Esophagus muscularis mucosa (tissue), 4 donors: ENCODE measurements at places on chromosomes 1 and 21. TPM values are rescaled to one million over a fixed set of nuclear protein-coding genes. Genes with fewer than 3 reads are reported as not detected.

GRCh38 chr1:33473900-33474299, 1.5 kb downstream of the ZSCAN20 start:
- H3K27ac ChIP-seq, result no peak overlapping the region
- no peaks in the 10 kb centered on the region for H3K36me3 ChIP-seq
- H3K4me3 ChIP-seq, result no peak overlapping the region
- DNase-seq, result no peak
- H3K4me1 ChIP-seq, result peaks cover 27% of the 10 kb centered on the region
- no peaks in the 10 kb centered on the region for H3K27me3 ChIP-seq

DNA sequence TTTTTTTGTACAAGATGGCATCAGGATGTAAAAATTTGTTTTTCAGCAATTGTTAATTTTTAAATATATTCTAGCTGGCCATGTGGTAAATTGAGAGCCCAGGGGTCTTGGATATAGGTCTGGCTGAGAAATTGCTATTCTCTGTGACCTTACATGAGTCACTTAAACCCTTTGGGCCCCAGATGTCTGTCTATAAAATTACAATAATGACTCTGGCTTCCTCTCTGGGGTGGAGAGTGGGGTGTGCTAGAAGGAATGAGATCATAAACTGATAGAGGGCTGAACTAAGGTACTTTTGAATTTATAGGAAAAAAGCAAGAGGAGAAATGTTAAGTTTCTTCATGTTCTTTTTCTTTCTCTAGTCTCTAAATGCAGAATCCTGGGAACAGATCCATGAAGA, 12.4 kb upstream of the TCHH start:
- no peak overlapping the region for H3K4me3 ChIP-seq
- no peaks in the 10 kb centered on the region for H3K27me3 ChIP-seq
- no peak for DNase-seq
- no peak overlapping the region for H3K27ac ChIP-seq

DNA sequence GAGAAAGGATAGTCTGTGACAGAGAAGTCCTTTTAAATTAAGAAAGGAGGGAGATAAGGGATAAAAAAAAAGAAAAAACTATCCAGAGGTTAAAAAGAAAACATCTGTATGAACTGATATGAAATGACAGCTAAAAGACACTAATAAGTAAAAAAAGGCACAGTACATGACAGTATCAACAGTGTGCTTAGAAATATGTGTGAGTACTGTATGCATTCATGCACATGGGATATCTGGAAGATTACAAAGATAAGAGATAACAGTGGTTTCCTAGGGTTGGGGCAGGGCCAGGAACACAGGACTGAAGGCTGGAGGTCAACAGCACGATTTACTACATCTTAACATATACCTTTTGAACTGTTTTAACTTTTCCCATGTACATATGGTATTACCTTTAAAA, 13.3 kb downstream of the PTP4A2 start:
- H3K27ac ChIP-seq, result no peak overlapping the region
- H3K27me3 ChIP-seq, result no peaks in the 10 kb centered on the region
- DNase-seq, result no peak
- H3K36me3 ChIP-seq, result no peaks in the 10 kb centered on the region
- peaks cover 76% of the 10 kb centered on the region for H3K4me1 ChIP-seq
- no peak overlapping the region for H3K4me3 ChIP-seq

- no peaks in the 10 kb centered on the region for H3K36me3 ChIP-seq
- no peak overlapping the region for H3K4me3 ChIP-seq
- H3K27ac ChIP-seq, result no peak overlapping the region
- H3K27me3 ChIP-seq, result no peaks in the 10 kb centered on the region
- H3K4me1 ChIP-seq, result peaks cover 4% of the 10 kb centered on the region
Measured at GRCh38 chr1:62628506-62628905, 31.2 kb downstream of the ANGPTL3 start.

DNA sequence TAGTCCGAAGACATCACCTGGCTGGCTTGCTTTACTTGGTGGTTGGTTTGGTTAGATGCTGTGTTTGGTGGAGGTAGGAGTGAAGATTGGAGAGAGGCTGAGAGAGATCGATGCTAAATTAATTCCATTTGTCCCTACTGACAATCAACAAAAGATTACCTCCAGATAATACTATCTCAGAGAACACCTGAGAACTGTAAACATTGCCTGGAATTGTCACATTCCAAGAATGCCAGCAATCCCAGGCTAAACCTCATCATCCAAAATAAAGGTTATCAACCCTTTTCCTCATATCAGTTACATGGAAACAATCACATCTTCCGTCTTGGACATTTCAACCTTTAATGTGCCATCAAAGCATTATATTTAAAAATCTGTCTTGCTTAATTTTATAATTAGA, 141.0 kb downstream of the GRIK1 start:
- no peaks in the 10 kb centered on the region for H3K4me1 ChIP-seq
- no peak overlapping the region for H3K4me3 ChIP-seq
- no peak for DNase-seq
- H3K27ac ChIP-seq, result no peak overlapping the region

DNA sequence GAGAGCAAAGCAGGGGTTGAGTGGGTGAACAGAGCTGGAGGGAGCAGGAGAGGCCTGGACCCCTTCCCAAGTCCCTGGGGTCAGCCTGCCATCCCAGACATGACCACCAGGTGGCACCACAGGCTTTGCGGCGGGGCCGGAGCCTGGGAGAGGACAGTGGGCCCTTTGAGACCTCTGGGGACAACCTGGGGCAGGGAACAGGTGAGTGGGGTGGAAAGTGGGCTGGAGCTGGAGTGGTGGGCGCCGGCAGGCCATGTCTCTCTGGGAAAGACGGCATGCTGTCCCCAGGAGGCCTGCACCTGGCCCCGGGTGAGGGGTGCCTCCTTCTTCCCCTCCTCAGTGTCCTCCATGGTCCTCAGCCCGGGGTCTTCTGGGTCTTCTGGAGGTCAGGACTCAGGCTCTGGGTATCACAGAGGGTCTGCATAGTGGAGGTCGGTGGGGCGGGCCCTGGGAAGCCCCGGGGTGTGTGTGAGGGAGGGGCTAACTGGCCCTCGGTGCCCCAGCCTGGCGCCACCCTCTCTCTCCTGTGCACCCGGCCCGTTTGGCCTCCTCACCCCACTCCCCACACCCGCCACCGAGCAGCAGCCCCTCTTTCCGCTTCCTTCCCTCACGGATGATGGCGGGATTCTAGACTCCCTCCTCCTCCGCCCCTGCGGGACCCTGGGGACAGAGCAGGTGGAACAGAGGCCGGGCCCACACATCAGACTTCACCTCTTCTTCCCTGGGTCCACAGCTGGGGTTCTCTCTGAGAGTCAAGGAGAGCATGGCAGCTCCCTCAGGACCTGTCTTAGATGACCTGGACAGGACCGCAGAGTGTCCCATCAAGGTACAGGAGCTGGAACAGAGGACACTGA, 28.5 kb upstream of the PKP1 start:
- H3K4me3 ChIP-seq, result no peak overlapping the region
- no peak overlapping the region for H3K27ac ChIP-seq
- peaks cover 6% of the 10 kb centered on the region for H3K4me1 ChIP-seq
- no peaks in the 10 kb centered on the region for H3K27me3 ChIP-seq
- DNase-seq, result peak; percentile 86
- H3K36me3 ChIP-seq, result no peaks in the 10 kb centered on the region

GRCh38 chr1:244022311-244022710, 28.8 kb upstream of the ZBTB18 start:
- DNase-seq, result no peak
- no peak overlapping the region for H3K4me3 ChIP-seq
- no peaks in the 10 kb centered on the region for H3K36me3 ChIP-seq
- no peaks in the 10 kb centered on the region for H3K27me3 ChIP-seq

GRCh38 chr1:111695801-111696200, 43.4 kb downstream of the INKA2 start:
- no peak for DNase-seq
- H3K27ac ChIP-seq, result no peak overlapping the region
- peaks cover 58% of the 10 kb centered on the region for H3K36me3 ChIP-seq
- H3K27me3 ChIP-seq, result no peaks in the 10 kb centered on the region

DNA sequence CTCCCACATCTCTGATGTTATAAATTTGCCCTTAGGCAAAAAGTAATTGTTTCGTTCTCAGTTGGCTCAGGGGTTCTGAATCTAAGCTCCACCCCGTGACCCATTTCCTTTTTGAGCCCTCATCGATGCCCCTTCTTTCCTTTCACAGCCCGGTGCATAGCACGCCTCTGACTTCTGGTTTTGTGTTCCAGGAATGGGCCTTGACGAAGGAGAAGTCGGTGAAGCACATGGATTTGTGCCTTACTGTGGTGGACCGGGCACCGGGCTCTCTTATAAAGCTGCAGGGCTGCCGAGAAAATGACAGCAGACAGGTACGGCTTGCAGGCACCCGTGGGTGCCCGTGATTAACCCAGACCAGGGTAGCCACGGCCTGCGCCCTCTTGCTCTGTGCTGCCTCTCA, 151.9 kb downstream of the PGBD5 start:
- peaks cover 27% of the 10 kb centered on the region for H3K4me1 ChIP-seq
- H3K36me3 ChIP-seq, result peaks cover 64% of the 10 kb centered on the region
- no peak overlapping the region for H3K27ac ChIP-seq
- no peak overlapping the region for H3K4me3 ChIP-seq

- H3K4me1 ChIP-seq, result no peaks in the 10 kb centered on the region
- no peaks in the 10 kb centered on the region for H3K27me3 ChIP-seq
- no peaks in the 10 kb centered on the region for H3K36me3 ChIP-seq
- H3K4me3 ChIP-seq, result no peak within 1 kb of the TSS
Measured at GRCh38 chr21:30541764-30542163, at the start of gene KRTAP19-6. KRTAP19-6 (minus strand) TSS chr21:30541864; CDS start chr21:30541833, 31 bp downstream.

DNA sequence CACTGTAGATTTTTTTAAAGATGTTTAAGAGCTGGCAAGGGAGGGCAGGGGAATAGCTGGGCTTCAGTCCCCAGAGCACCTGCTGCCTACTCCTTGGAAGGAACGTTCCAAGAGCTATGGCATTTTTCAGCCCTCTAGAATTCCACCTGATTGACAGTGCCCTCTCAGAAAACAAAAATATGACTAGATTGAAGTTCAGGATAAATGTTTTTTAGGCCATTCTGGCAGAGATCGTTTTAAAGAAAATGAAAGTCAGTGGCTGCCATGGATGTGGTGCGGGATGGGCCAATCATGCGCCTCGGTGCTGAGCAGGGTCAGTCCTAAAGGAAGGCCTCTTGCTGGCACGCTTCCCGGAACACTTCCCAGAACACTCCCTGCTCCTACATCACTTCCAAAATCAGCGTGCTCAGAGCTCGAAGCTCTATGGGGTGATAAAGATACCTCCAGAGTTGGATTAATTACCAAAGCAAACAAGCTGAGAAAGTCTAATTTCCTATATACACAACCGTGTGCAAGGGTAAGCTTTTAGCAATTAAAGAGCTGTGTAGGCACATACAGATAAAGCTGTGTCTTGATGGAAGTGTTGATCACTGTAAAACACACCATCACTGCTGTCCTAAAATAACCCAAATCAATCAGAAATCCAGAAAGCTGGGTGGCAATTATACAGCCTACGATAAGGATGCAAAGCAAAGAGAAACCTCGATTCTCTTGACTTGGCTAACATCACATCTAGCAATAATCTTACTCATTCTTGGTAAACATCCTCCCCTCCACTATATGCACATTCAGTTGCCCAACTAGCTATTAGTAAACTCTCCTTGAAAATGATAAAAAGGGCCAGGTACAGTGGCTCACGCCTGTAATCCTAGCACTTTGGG, 34.6 kb downstream of the TGFBR3 start:
- H3K4me3 ChIP-seq, result peak overlapping the region; percentile 34
- H3K27ac ChIP-seq, result peak overlapping the region; percentile 88
- H3K4me1 ChIP-seq, result peaks cover 84% of the 10 kb centered on the region
- DNase-seq, result peak; percentile 96
- H3K36me3 ChIP-seq, result no peaks in the 10 kb centered on the region
- H3K27me3 ChIP-seq, result no peaks in the 10 kb centered on the region

GRCh38 chr1:168932539-168932938, 174.0 kb upstream of the ATP1B1 start:
- H3K27ac ChIP-seq, result no peak overlapping the region
- no peaks in the 10 kb centered on the region for H3K36me3 ChIP-seq
- no peak for DNase-seq
- H3K4me3 ChIP-seq, result no peak overlapping the region

- DNase-seq, result no peak
- peaks cover 28% of the 10 kb centered on the region for H3K36me3 ChIP-seq
- H3K4me3 ChIP-seq, result no peak overlapping the region
Measured at GRCh38 chr1:183139281-183139942, 46.7 kb upstream of the LAMC2 start.

GRCh38 chr1:174700775-174701174, 253.0 kb downstream of the GPR52 start:
- DNase-seq, result no peak
- no peak overlapping the region for H3K27ac ChIP-seq
- H3K27me3 ChIP-seq, result no peaks in the 10 kb centered on the region
- no peak overlapping the region for H3K4me3 ChIP-seq

GRCh38 chr1:172451002-172451443, 7.2 kb upstream of the PIGC start:
- H3K27me3 ChIP-seq, result no peaks in the 10 kb centered on the region
- no peak overlapping the region for H3K27ac ChIP-seq
- no peaks in the 10 kb centered on the region for H3K36me3 ChIP-seq
- no peak for DNase-seq
- peaks cover 10% of the 10 kb centered on the region for H3K4me1 ChIP-seq

GRCh38 chr1:207404849-207405525, 49.1 kb upstream of the CR2 start:
- no peaks in the 10 kb centered on the region for H3K27me3 ChIP-seq
- no peak overlapping the region for H3K4me3 ChIP-seq

DNA sequence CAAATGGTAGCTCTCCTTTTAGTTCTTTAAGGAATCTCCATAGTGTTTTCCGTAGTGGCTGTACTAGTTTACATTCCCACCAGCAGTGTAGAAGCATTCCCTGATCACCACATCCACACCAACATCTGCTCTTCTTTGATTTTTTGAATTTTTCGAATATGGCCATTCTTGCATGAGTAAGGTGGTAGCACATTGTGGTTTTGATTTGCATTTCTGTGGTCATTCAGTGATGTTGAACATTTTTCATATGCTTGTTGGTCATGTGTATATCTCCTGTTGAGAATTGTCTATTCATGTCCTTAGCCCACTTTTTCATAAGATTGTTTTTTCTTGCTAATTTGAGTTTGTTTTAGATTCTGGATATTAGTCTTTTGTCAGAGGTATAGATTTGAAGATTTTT, 84.6 kb upstream of the B3GALT2 start:
- H3K4me1 ChIP-seq, result no peaks in the 10 kb centered on the region
- H3K27me3 ChIP-seq, result no peaks in the 10 kb centered on the region
- H3K4me3 ChIP-seq, result no peak overlapping the region
- DNase-seq, result no peak

- DNase-seq, result no peak
- no peak overlapping the region for H3K27ac ChIP-seq
- no peaks in the 10 kb centered on the region for H3K27me3 ChIP-seq
- no peak overlapping the region for H3K4me3 ChIP-seq
Measured at GRCh38 chr1:244920911-244921761, 56.8 kb upstream of the HNRNPU start.

GRCh38 chr1:9203511-9203982, 31.0 kb upstream of the H6PD start:
- DNase-seq, result no peak
- no peak overlapping the region for H3K4me3 ChIP-seq
- no peak overlapping the region for H3K27ac ChIP-seq
- H3K4me1 ChIP-seq, result peaks cover 27% of the 10 kb centered on the region
- peaks cover 92% of the 10 kb centered on the region for H3K27me3 ChIP-seq

- H3K27me3 ChIP-seq, result no peaks in the 10 kb centered on the region
- H3K36me3 ChIP-seq, result no peaks in the 10 kb centered on the region
- DNase-seq, result no peak
- no peak overlapping the region for H3K4me3 ChIP-seq
- peak overlapping the region; percentile 17 for H3K27ac ChIP-seq
- H3K4me1 ChIP-seq, result peaks cover 48% of the 10 kb centered on the region
Measured at GRCh38 chr1:20074055-20074724, 4.2 kb downstream of the PLA2G5 start.

Gene ETNK2
- 15.3 TPM for total RNA-seq

Gene KCND3
- 48.1 TPM for total RNA-seq

Gene HPDL
- not detected for total RNA-seq

Gene LCE1C
- not detected for total RNA-seq

Gene FCN3
- total RNA-seq, result 8.6 TPM

Gene RIPPLY3
- total RNA-seq, result not detected

Gene SELE
- 1.7 TPM for total RNA-seq

Gene CTSE
- total RNA-seq, result not detected
